Uterus (tissue), 4 donors: ENCODE measurements at places on chromosomes 7 and 10.

DNA sequence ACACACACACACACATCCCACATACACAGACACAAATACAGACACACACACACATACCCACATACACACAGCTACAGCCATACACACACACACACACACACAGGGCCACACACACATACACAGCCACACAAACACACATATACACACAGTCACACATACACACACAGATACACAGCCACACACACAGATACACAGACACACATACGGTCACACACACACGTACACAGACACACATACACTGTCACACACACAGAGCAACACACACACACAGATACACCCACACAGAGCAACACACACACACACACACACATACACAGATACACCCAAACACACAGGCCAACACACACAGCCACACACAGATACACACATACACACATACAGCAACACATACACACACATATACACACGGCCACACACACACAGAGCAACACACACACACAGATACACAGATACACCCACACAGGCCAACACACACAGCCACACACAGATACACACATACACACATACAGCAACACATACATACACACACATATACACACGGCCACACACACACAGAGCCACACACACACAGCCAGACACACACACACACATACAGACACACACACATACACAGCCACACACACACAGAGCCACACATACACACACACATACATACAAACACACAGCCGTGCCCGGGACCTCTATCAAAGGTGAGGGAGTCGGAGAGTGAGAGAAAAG lies 22.3 kb downstream of the KCP start:
- no peak for DNase-seq

GRCh38 chr7:81128011-81128410 lies 209.2 kb upstream of the SEMA3C start:
- DNase-seq: no peak

DNA sequence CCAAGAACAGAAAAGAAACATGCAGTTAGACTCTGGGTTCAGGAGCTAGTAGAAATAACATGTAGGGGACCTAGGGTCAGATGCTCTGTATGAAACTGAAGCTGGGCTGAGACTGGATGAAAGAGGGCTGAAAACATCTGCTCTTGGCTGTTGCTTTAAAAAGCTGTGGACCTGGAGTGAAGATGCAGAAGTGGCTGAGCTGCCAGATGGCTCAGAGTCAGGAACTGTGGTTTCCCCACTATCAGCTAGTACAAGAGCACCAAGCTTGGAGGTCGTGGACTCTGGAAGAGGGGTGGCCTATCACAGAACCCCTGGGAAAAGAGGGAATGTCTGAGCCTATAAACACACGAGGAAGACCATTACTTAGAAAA lies 5.9 kb downstream of the ADK start:
- DNase-seq: peak; percentile 41

DNA sequence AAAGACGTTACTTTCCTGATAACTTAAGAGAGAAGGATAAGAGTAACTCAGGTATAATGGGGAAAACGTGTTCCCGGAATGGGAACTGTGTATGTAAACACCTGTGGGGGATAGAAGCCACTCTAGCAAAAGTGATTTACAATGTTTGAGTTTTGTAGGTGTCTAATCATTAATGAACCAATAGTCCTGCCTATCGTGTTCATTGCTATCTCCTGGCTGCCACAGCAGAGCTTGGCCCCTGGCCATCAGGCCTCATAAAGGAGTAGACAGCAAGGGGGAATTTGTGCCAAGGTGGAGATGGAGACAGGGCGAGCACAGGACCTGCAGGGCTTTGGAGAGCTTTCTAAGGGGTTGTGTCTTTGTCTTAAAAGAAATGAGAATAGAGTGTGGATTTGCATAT lies 102.1 kb downstream of the GAD2 start:
- no peak for DNase-seq

DNA sequence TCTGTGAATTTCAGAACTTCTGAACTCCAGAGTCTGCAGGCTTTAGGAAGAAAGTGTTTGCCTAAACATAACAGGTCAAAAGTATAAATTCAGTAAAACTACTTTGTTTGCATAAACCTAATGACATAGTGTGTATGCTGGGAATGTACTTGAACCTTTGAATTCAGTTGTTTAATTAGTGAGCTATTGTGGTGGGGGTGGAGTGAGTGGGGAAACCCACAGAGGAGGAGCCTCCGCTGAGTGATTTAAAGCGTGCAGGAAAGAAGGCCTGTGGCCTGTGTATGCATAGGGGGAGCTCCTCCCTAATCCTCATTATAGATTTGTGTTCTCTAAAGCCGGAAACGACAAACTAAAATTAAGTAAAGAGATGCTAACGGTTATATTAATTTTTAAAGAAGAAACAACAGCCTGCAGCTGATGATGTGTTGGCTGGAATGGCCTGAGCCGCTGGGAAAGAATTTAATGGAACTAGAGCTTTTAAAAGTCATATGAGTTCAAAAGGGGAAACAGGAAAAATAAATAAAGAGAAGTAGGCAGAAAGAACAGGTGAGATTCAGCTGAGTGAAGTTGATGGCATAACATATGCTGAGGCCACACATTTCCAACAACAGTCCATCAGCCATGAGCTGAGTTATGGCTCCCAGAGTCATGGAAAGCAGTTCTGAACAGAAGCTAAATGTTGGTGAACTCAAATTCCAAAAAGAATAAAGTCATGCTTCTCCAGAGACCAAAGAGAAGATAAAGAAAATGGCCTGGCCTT lies 595.0 kb downstream of the GRM8 start:
- DNase-seq: no peak

DNA sequence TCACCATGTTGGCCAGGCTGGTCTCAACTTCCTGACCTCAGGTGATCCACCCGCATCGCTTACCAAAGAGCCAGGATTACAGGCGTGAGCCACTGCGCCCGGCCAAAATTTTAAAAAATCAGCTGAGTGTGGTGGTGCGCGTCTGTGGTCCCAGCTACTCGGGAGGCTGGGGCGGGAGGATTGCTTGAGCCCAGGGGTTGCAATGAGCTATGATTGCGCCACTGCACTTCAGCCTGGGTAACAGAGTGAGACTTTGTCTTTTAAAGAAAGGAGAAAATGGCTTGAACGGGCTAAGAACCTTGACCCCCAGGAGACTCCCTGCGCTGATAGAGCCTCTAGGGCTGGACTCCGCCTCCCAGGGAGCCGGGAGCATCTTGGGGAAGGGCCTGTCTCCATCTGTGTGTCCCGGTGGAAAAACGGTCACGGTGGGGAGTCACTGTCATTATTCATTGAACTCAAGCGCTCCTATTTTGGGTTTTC lies 760 bp upstream of the KCTD7 start:
- no peak for DNase-seq

DNA sequence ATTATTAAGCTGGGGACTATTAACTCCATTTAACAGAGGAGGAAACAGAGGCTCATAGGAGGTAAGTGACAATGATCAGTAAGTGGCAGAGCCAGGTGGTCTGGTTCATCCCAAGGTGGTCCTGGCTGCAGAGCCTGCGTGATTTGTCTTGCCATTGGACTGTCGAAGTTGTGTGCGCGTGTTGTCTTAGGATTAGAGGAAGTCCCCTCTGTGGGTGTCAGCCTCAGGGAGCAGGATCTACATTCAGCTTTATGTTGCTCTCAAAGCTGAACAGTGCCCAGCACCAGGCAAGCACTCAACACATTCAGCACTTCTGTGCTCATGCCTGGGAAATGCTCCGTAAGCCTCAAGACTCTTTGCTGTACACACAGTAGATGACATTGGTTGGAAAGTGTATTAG lies 139.5 kb downstream of the HERPUD2 start:
- DNase-seq: no peak

DNA sequence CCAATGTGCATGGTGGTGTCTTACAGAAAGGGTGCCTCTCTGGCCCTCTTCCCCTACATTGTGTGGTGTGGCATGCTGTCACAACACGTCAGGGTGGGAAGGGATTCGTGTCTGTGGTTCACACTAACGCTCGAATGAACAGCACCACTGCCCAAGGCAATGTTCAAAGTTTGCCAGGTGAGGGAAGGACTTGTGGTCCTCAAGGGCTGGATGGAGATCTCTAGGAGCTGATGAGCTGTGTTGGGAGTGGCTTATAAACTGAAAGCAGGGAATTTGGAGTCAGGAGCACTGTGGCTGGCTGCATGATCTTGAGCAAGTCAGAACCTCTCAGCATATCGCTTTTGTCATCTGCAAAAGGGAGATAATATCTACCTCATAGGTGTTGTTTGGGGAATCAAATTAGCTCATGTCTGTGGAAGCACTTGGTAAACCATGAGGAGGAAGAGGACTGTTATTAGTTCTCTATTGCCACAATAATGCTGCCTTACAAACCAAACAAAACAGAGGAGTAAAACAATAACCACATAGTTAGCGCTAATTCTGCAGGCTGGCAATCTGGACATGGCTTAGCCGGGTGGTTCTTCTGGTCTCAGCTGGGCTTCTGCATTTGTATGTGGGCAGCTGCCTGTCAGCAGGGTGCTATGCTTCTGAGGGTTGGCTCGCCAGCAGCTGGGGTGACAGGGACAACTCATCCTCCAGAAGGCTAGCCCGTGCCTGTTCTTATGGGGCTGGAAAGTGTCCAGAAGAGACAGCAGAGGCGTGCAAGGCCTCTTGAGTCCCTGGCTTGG lies 22.9 kb upstream of the C10orf105 start:
- DNase-seq: no peak

DNA sequence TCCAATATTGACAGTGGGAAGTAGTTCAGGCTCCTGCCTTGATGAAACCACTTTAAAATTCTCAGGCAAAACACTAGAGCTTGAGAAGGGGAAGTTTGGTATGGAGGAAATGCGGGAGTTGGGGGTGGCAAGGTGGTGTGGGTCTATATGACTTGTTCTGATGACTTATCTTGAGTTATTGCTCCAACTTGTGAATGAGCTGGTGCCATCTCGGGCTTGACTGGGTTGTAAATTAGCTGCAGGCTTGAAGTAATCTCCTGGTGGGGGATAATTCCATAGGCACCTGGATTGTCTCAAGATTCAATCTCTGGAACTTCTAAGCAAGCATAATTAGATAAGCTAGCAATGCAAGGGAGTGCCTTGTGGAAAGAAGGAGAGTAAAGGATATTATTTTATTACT lies 29.0 kb downstream of the MRPL32 start:
- no peak for DNase-seq

DNA sequence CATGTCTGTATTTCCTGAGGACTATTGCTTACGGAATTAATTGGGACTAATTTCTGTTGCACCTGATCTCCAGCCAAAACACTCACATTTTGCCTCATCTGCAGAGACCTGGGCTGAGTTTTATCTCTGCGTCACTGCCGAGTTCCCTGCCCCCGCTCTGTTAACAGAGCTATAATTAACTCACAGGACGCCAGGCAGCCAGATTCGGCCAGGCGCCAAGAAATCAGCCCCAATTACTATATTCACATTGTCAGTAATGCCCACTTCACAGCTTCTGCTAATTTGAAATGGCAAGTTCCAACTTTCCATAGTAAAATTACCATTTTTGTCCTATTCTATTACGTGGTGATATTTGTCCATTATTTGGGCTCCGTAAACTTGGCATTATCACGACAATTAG lies 130.5 kb downstream of the CUX1 start:
- DNase-seq: peak; percentile 79

DNA sequence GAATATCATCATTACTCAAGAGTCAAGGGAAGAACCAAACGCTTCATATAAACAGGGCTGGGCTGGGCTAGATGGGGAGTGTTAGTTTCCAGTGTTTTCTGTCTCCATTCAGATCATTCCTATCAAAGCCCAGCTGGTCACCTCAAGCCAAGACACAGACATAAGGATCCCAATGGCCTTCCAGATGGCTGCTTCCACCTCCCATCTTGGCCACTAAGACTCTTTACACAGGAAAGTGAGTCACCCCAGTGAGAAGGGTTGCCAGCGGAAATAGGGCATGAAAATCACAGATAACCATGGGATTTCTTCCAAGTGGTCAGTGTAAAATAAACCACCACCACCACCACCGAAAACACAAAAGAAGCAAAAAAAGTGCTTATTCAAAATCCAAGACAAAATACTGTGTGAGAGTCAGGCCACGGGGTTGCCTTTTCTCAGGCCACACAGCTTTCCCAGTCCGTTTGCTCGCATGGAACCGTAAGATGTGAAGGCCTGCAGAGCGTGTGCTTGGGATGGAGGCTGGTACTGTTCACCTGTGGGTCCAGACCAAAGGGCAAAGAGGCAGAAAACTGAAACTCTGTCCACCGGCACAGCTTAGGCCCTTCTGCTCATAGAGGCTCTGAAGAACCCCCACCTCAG lies 5.6 kb downstream of the PRSS2 start:
- DNase-seq: no peak

DNA sequence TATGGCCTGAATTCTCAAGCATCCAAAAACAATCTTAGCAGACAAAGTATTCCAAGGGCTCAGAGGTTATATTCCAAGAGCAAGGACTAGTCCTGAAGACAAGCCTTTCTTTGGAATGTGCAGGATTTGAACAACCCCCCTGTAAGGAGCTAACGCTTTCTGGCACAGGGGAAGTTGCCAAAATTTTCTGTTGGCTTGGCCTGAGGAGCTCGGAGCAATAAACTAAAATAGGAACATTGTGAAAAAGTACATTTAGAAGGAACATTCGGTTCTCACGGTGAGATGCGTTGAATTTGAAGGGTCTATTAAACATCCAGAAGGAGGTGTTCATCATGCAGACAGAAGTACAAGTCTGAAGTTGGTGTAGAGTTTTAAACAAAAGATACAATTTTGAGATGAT lies 1030.5 kb upstream of the CELF2 start:
- no peak for DNase-seq

GRCh38 chr7:74183142-74183541 lies 9.0 kb downstream of the EIF4H start:
- DNase-seq: no peak

DNA sequence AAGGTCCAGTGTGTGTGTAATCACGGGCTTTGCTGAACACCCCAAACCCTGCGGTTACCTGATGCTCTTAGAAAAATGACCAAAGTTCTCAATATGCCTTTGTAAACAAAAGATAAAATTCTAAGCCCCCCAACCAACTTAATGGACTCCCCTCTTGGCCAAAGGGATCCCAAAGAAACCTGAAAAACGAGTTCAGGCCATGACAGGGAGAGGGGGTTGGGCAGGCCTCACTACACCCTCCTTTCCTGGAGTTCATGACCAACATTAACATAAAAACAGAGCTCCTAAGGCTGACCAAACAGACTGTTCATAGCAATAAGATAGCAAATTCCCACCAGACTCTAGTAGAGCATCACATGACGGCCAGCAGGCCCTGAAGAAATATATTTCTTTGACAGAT lies 3.0 kb upstream of the VIPR2 start:
- no peak for DNase-seq

- DNase-seq: no peak
Measured at GRCh38 chr10:121495719-121496118, 102.5 kb downstream of the FGFR2 start.
